ENCODE measurements at places on chromosomes 4 and X.

- no peak overlapping the region for H3K4me3 ChIP-seq
- no peak for DNase-seq
- H3K4me1 ChIP-seq, result no peaks in the 10 kb centered on the region
- no peaks in the 10 kb centered on the region for H3K36me3 ChIP-seq
Observed at GRCh38 chr4:17546222-17546621, 30.8 kb upstream of the LAP3 start.

DNA sequence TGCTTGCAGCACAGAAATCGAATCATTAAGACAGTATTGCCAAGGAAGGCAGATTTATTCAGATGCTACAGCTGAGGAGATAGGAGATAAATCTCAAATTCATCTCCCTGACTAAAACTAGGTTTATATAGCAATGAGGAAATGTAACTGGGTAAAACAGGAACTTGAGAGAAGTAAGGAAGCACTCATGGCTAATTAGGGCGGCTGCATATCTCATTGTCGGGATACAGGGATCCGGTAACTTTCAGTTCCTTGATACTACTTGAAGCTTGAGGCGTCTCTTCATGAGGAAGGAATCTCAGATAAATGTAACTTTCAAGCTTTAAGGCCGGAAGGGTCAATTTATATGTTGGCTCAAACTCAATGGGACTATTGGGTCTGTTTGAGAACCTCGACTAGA lies 129.2 kb upstream of the WDR1 start:
- H3K36me3 ChIP-seq, result no peaks in the 10 kb centered on the region
- H3K4me1 ChIP-seq, result no peaks in the 10 kb centered on the region
- no peak overlapping the region for H3K4me3 ChIP-seq
- H3K27ac ChIP-seq, result no peak overlapping the region
- no peaks in the 10 kb centered on the region for H3K27me3 ChIP-seq

GRCh38 chr4:151304755-151305154 lies 20.6 kb downstream of the SH3D19 start:
- H3K4me1 ChIP-seq, result peaks cover 18% of the 10 kb centered on the region
- DNase-seq, result no peak
- H3K27ac ChIP-seq, result no peak overlapping the region
- H3K27me3 ChIP-seq, result no peaks in the 10 kb centered on the region
- H3K36me3 ChIP-seq, result no peaks in the 10 kb centered on the region

DNA sequence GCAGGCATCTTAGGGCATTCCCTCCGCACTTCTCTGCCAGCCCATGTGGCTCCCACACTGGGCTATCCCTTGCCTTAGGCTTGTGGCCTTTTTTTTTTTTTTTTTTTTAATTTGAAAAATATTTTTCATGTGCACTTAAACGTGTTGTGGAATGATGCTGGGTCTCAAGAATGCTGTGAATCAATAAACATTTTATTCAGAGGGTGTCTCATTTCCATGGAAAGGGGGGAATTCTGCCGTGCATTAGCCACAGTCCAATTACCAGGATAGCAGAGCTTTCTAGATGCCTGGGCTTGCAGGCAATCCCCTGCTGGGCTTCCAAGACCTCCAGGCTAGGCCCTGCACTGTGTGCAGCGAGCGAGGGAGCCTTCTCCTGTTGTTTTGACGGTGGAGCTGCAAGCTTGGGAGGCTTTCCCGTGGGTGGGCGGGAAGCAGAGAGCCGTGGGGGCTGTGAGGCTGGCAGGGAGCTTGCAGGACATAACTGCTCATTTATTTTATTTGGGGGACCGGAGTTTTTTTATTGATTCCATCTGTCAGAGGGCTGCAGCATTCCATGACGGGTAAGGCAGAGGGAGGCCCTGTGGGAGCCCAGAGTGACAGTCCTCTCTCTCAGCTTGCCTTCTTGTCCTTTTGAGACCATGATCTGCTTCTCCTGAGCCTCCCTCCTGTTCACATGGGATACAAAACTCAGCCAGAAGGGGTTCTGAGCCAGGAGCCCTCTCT lies 2.6 kb upstream of the CPZ start:
- no peak for DNase-seq
- peaks cover 13% of the 10 kb centered on the region for H3K27me3 ChIP-seq
- no peak overlapping the region for H3K4me3 ChIP-seq
- H3K27ac ChIP-seq, result no peak overlapping the region
- no peaks in the 10 kb centered on the region for H3K4me1 ChIP-seq

- H3K27me3 ChIP-seq, result no peaks in the 10 kb centered on the region
- H3K27ac ChIP-seq, result no peak overlapping the region
- no peak for DNase-seq
- H3K4me1 ChIP-seq, result no peaks in the 10 kb centered on the region
- H3K36me3 ChIP-seq, result peaks cover 28% of the 10 kb centered on the region
Observed at GRCh38 chr4:139535228-139535870, 20.7 kb downstream of the SETD7 start.

- no peaks in the 10 kb centered on the region for H3K4me1 ChIP-seq
- no peak overlapping the region for H3K4me3 ChIP-seq
Observed at GRCh38 chr4:183300655-183301054, 19.4 kb downstream of the CLDN22 start.

- H3K4me1 ChIP-seq, result no peaks in the 10 kb centered on the region
- H3K27me3 ChIP-seq, result no peaks in the 10 kb centered on the region
- H3K4me3 ChIP-seq, result no peak overlapping the region
- H3K36me3 ChIP-seq, result no peaks in the 10 kb centered on the region
- no peak for DNase-seq
- H3K27ac ChIP-seq, result no peak overlapping the region
Observed at GRCh38 chr4:152020073-152020472, 259.3 kb upstream of the GATB start.

- H3K36me3 ChIP-seq, result no peaks in the 10 kb centered on the region
- H3K4me1 ChIP-seq, result no peaks in the 10 kb centered on the region
- H3K27ac ChIP-seq, result no peak overlapping the region
Observed at GRCh38 chr4:5446595-5447226, 261.6 kb downstream of the EVC2 start.

DNA sequence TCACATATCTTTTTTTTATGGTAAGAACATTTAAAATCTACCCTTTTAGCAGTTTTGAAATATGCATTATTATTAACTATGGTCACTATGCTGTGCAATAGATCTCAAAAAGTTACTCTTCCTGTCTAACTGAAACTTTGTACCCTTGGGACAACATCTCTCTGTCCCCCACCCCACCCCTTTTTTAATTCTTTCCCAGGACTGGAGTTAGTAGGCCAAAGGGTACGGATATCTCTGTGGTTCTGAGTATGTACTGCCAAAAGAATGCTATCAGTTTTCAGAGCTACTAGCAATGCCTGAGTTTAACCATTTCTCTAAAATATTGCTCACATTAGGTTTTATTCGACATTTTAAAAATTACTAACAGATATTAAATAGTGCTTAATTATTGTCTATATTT lies 4.7 kb upstream of the FAM241A start:
- H3K27me3 ChIP-seq, result no peaks in the 10 kb centered on the region
- no peaks in the 10 kb centered on the region for H3K36me3 ChIP-seq
- H3K4me1 ChIP-seq, result no peaks in the 10 kb centered on the region
- H3K27ac ChIP-seq, result peak overlapping the region; percentile 27

GRCh38 chr4:57854748-57855147 lies 744.6 kb upstream of the IGFBP7 start:
- H3K27ac ChIP-seq, result no peak overlapping the region
- no peaks in the 10 kb centered on the region for H3K27me3 ChIP-seq
- no peak overlapping the region for H3K4me3 ChIP-seq

DNA sequence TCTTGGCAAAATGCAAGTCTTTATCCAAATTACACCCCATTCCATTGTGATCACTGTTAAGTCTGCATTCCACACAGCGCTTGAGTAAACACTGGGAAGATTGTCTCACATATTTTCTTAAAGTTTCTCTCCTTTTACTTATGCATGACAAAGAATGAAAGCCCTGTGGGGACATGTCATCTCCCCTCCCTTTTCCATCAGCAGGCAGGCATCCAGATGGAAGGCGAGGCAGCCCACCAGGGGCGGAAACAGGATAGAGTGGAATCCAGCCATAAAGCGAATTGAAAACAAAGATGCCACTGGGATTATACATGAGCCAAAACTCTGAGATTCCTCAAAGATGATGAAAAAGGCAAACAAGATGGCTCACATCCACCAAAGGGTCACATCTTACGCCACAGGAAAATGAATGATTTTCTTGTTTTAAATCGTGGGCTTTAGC lies 78.2 kb downstream of the AFAP1 start:
- no peaks in the 10 kb centered on the region for H3K4me1 ChIP-seq
- DNase-seq, result no peak
- no peak overlapping the region for H3K27ac ChIP-seq

DNA sequence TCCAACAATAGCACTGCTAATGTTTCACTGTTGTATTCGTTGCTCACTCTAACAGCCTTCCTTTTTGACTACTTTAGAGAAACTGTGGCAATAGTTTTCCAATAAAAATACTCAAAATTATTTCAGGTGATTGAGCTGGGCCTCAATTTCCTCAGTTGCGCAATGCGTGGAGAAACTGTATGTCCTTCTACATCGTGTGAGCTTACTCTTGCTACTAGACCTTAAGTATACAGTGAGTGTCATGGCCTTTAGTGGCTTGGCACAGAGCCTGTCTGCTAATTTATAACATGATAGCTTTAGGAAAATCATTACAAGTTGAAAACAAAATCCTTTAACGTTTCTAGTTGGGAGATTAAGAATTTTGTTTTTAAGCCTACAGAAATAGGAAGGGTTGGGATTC lies 114.5 kb downstream of the COL4A6 start:
- DNase-seq, result no peak
- no peaks in the 10 kb centered on the region for H3K4me1 ChIP-seq
- H3K4me3 ChIP-seq, result no peak overlapping the region

DNA sequence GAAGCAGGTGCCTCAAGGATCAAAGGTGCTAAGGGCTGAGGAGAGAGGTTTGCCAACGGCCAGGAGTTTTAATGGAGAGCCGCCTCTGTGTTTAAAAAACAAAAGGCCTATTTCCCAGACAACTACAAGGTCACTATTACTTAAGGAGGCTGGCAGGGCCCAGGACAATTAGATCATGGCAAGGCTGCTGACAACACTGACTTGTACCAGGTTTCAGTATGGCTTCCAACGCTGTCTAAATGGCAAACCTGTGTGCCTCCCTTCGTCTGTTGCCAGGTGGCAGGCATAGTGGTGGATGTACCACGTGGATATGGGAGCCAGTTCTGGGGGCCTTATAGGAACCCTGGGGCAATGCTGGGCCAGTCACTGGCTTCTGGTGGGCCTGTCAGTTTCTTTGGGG lies 41.0 kb downstream of the NSG1 start:
- no peaks in the 10 kb centered on the region for H3K27me3 ChIP-seq
- H3K36me3 ChIP-seq, result peaks cover 20% of the 10 kb centered on the region
- DNase-seq, result peak; percentile 11

DNA sequence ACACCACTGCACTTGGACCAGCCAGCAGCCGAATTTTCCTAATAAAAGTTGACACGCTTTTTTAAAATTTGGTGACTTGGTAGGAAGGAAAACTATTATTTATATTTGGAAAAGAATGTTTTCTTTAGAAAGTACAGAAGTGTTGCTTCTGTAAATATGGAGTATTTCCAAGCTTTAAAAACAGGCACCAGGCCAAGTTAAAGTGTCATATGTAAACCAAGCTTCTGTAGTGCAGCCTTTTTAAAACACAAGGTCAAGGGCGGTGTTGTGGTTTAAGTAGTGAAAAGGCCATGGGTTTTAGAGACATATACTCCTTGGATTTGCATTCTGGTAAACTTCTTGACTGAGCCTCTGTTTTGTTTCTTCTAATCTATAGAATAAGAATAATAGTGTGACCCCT lies 62.7 kb downstream of the TRIM2 start:
- H3K36me3 ChIP-seq, result no peaks in the 10 kb centered on the region
- H3K27me3 ChIP-seq, result no peaks in the 10 kb centered on the region
- H3K4me1 ChIP-seq, result no peaks in the 10 kb centered on the region

DNA sequence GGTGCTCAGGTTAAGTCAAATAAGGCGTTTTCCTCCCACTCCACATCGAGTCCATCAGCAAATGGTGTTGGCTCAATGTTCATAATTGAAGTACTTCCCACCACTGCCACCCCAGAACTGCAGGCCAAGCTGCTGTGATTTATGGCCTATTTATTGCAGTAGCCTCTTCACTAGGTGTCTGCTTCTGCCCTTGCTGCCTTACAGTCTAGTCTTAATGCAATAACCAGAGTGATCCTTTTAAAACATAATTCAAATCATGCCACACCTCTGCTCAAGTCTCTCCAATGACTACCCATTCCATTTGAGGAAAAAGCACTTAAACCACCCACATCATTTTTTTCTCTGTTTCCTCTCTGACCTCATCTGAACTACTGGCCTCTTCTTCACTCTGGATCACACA lies 220.3 kb downstream of the KCNIP4 start:
- no peak overlapping the region for H3K4me3 ChIP-seq
- no peak for DNase-seq
- H3K4me1 ChIP-seq, result no peaks in the 10 kb centered on the region
- no peaks in the 10 kb centered on the region for H3K36me3 ChIP-seq
- H3K27ac ChIP-seq, result no peak overlapping the region
- H3K27me3 ChIP-seq, result no peaks in the 10 kb centered on the region

GRCh38 chrX:37712458-37712857 lies 26.9 kb downstream of the XK start:
- H3K4me1 ChIP-seq, result no peaks in the 10 kb centered on the region
- H3K27me3 ChIP-seq, result no peaks in the 10 kb centered on the region
- no peak overlapping the region for H3K27ac ChIP-seq
- H3K4me3 ChIP-seq, result no peak overlapping the region
- H3K36me3 ChIP-seq, result no peaks in the 10 kb centered on the region

- no peak overlapping the region for H3K4me3 ChIP-seq
- H3K4me1 ChIP-seq, result no peaks in the 10 kb centered on the region
- no peak for DNase-seq
- H3K36me3 ChIP-seq, result no peaks in the 10 kb centered on the region
Observed at GRCh38 chr4:58543465-58543864, 1433.3 kb upstream of the IGFBP7 start.

GRCh38 chrX:57103489-57103888 lies 17.9 kb downstream of the SPIN2B start:
- no peaks in the 10 kb centered on the region for H3K4me1 ChIP-seq
- no peaks in the 10 kb centered on the region for H3K36me3 ChIP-seq
- DNase-seq, result no peak

GRCh38 chrX:12118134-12118533 lies 20.1 kb upstream of the FRMPD4 start:
- no peaks in the 10 kb centered on the region for H3K4me1 ChIP-seq
- H3K4me3 ChIP-seq, result no peak overlapping the region
- H3K27ac ChIP-seq, result no peak overlapping the region
- H3K36me3 ChIP-seq, result no peaks in the 10 kb centered on the region
- no peak for DNase-seq
- no peaks in the 10 kb centered on the region for H3K27me3 ChIP-seq

- H3K27ac ChIP-seq, result no peak overlapping the region
- no peaks in the 10 kb centered on the region for H3K27me3 ChIP-seq
- H3K4me1 ChIP-seq, result no peaks in the 10 kb centered on the region
- no peak overlapping the region for H3K4me3 ChIP-seq
- no peaks in the 10 kb centered on the region for H3K36me3 ChIP-seq
- DNase-seq, result no peak
Observed at GRCh38 chr4:164405774-164406173, 348.2 kb upstream of the SMIM31 start.

- no peaks in the 10 kb centered on the region for H3K36me3 ChIP-seq
- no peaks in the 10 kb centered on the region for H3K4me1 ChIP-seq
- H3K27me3 ChIP-seq, result no peaks in the 10 kb centered on the region
- no peak overlapping the region for H3K4me3 ChIP-seq
- DNase-seq, result no peak
Observed at GRCh38 chr4:80225595-80225994, 28.3 kb downstream of the PRDM8 start.

- no peak overlapping the region for H3K4me3 ChIP-seq
- H3K4me1 ChIP-seq, result peaks cover 6% of the 10 kb centered on the region
- H3K36me3 ChIP-seq, result peaks cover 41% of the 10 kb centered on the region
- peak overlapping the region; percentile 43 for H3K27ac ChIP-seq
Observed at GRCh38 chr4:185149392-185149791, 6.3 kb downstream of the SLC25A4 start.

- peak overlapping the region; percentile 68 for H3K27ac ChIP-seq
- no peaks in the 10 kb centered on the region for H3K4me1 ChIP-seq
- DNase-seq, result peak; percentile 59
- H3K36me3 ChIP-seq, result no peaks in the 10 kb centered on the region
- H3K27me3 ChIP-seq, result no peaks in the 10 kb centered on the region
- H3K4me3 ChIP-seq, result peak overlapping the region; percentile 65
Observed at GRCh38 chrX:69616457-69617203, 717 bp downstream of the EDA start.
